Parietal lobe (tissue), 2 donors: ENCODE measurements at places on chromosomes 5 and 9. TPM values are rescaled to one million over a fixed set of nuclear protein-coding genes. Genes with fewer than 3 reads are reported as not detected.

The HTR1A gene
- 18.5 TPM for total RNA-seq

The GPR150 gene
- total RNA-seq, result not detected

The TAS2R1 gene
- 0.31 TPM for total RNA-seq

The FAM221B gene
- total RNA-seq, result not detected

The FOXD4L5 gene
- 0.31 TPM for total RNA-seq

The PTPDC1 gene
- 45.4 TPM for total RNA-seq

The CAVIN4 gene
- total RNA-seq, result 20.7 TPM

The ODF2 gene
- 30.4 TPM for total RNA-seq

The SLC6A7 gene
- 1.9 TPM for total RNA-seq

The SWI5 gene
- 6.6 TPM for total RNA-seq

The COL23A1 gene
- 0.94 TPM for total RNA-seq

The IL5 gene
- total RNA-seq, result not detected

The TRAPPC13 gene
- total RNA-seq, result 48.2 TPM

The C1QTNF2 gene
- 3.4 TPM for total RNA-seq

The THBS4 gene
- total RNA-seq, result 3.4 TPM

The IFNA2 gene
- total RNA-seq, result not detected

The SLC1A1 gene
- 36.0 TPM for total RNA-seq

The RAB14 gene
- 62.3 TPM for total RNA-seq

The ANKRD18A gene
- 8.1 TPM for total RNA-seq

The TMEM232 gene
- 24.1 TPM for total RNA-seq

The NR2F1 gene
- total RNA-seq, result 82.6 TPM

The LECT2 gene
- not detected for total RNA-seq

The SSNA1 gene
- 21.3 TPM for total RNA-seq

The SLC9A3 gene
- 1.6 TPM for total RNA-seq

The TUSC1 gene
- 10.0 TPM for total RNA-seq

The TMEM245 gene
- 91.7 TPM for total RNA-seq

The ZNF608 gene
- total RNA-seq, result 121 TPM
